ENCODE measurements at places on chromosomes 3 and 15.

- DNase-seq = no peak
These were observed 48.4 kb downstream of the MLH1 start for GRCh38 chr3:37041546-37042195.

- DNase-seq = no peak
These were observed 688.1 kb downstream of the ZNF385D start for GRCh38 chr3:21062831-21063294.

- peak; percentile 51 for DNase-seq
These were observed 2.2 kb downstream of the IGF1R start for GRCh38 chr15:98650417-98651035.

- DNase-seq = no peak
These were observed 219.6 kb downstream of the THSD4 start for GRCh38 chr15:71334873-71335272.

DNA sequence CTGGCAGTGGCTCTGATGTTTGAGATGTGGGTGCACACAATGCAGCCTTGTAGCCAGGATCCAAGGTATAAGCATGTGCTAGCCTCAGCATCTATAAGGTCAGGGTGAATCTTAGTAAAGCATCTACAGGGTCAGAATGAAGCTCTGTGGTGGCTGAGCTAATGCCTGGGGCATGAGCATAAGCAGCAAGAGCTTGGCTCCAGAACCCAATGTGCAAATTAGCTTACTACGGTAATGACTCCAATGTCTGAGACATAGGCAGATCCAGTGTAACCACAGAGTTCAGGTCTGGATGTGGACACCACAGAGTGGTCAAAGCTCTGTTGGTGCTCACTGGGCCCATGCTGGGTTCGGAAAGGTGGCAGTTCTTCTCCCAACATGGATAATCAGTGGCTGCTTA lies 304.5 kb upstream of the NECTIN3 start:
- no peak for DNase-seq

GRCh38 chr3:97504463-97504862 lies 260.1 kb upstream of the ARL6 start:
- DNase-seq = no peak

DNA sequence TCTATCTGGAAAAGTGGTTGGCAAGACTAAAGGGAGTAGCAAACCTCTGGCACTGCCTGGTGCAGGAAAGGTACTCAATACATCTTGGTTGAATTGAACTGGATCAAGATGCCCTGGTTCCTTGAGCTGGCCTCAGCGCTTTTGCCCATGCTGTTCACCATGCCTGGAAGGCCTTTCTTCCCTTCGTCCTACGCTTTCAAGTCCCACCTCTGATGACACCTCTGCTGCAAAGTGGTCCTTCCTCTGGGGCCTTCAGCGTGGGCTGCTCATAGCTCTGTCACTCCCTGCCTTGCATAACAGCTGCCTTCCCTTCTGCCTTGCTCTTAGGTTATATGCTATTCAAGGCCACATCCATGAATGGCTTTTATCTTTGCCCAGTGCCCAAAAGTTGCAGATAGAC lies 23.0 kb downstream of the ITGA11 start:
- no peak for DNase-seq

DNA sequence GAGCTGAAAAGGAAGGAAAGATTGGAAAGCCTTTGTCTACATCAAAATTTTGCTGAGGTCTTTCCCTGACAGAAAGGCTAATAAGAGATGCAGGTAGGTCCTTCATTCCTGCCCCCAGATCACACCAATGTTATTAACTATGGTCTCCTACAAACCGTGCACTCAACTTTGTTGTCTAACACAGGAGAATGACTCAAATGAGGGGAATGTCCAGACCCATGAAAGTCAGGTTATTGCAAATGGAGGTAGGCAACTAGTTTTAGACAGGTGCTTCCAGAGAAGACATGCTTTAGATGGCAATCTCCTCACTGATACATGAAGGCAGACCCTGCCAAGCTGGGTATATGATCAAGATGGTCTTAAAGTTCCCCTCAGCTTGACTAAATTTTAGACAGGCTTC lies 51.0 kb downstream of the NFKBIZ start:
- no peak for DNase-seq

GRCh38 chr15:35484231-35484945 lies 61.6 kb downstream of the DPH6 start:
- no peak for DNase-seq

DNA sequence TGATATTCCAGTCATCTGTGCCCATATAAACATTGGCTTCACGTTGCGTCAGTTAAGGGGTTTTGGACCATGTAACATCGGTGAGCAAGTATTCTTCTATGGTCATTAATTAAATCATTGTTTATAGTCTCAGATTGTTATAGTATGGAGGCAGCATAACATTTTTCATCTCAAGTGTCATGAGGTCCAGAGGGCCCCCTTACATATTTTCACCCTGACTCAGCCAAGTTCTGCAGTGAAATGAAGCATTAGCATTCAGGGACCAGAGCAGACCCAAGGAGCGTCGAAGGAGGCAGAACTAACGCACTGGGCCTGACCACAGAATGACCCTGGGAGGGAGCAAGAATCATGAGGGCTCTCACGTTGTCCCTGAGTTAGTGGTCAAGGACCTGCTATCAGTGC lies 171.5 kb downstream of the LRTM1 start:
- DNase-seq = peak; percentile 97

GRCh38 chr3:119069725-119070124 lies 35.1 kb upstream of the IGSF11 start:
- DNase-seq = no peak

DNA sequence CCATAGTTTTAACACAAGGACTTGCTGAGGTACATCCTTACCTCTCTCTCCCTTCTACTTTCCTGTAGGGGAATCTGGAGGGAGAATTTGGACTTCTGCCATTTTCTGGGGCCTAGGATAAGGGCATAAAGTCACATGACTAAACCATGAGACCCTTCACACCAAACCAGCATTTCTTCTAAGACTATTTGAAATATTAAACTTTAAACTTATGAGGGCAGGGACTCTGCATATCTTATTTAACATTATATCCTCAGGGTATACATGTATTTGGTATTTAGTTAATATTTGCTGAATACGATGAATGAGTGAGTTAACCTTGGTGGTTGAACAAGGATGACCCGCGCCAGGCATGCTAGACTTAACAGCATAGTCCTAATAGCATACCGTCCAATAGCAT lies 63.4 kb downstream of the USP13 start:
- DNase-seq = no peak

DNA sequence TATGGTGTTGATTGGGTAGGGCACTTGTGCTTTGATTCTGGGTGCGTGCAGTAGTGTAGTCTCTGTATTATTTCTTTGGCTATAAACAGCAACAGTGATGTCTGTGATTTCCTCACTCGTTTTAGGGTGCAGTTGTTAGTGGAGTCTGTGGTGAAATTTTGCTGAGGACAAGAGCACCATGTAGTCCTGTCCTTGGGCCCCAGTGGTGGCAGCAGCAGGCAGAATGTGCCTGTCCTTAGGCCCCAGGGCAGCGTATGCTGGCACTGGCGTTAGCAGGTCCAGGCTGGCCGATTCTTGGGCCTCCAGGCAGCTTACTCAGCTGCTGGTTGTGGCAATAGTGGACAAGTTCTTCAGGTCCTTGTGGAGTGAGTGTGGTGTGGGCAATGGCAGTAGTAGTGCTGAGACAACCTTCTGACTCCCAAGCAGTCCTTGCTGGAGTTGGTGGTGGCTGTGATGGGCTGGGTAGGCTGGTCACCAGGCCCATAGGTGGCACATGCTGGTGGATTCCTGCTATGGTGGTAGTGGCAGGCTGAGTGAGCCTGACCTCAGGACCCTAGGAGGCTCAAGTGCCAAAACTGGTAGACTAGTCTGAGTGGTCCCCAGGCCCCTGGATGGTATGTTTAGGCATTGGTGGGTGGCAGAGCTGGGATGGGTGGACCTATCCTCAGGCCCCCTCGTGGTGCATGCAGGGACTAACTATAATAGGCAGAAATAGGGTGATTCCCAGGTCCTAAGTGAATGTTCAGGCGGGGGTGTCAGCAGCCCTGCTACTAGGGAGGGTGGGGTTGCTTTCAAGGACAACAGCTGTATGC lies 56.3 kb downstream of the TNFAIP8L3 start:
- no peak for DNase-seq

DNA sequence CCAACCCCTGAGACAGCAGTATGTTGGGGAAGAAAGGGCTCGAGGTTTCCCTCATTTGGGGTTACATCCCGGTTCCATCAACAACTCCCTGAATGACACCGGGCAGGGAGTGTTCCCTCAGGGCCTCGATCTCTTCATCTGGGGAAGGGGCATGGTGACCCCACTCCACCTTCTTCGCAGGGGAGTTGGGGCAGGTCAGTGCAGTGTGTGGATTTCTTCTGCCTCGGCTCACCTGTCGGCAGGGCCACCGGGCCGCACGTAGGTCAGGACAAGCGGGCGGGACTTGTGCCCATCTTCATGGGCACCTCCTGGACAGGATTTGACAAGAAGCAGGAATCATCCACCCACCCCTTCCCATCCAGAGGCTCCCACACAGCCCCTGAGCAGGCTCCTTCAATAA lies 17.4 kb downstream of the GRIP2 start:
- no peak for DNase-seq

- no peak for DNase-seq
These were observed 120.2 kb downstream of the TFDP2 start for GRCh38 chr3:142029052-142029642.

DNA sequence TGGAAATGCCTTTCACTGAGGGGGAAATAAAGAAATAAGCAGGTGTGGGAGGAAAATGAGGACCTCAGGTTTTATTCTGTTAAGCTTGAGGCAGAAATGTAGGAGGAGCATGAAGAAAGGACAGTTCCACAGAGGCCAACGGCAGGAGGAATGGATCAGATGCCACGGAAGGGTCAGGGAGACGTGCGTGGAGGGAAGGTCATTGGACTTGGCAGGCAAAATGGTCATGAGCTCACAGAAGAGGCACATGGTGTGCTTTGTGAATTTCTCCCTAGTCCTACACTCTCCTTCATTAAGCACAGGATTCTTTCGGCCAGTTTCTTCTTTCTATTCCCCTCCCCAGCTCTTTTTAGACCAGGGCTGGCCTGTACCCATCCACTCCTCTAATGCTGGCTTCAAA lies 32.5 kb upstream of the THSD4 start:
- DNase-seq = no peak

- no peak for DNase-seq
These were observed 439.8 kb upstream of the ARRDC4 start for GRCh38 chr15:97520689-97521088.

DNA sequence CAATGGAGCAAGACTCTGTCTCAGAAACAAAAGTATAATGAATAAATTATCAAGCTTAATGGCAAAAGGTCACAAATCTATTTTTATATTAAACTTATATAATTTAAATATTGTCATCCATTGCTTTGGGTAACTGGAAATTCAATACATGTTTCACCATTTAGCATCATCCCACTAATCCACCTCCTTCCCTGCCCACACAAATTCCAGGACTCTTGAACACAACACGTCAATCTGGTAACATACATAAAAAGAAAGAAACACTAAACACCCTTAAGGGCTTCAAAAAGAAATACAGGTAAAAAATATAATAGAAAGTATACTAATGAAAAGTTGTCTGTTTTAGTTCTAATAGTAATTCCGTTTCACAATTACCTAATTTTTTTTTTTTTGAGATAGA lies 149.4 kb downstream of the STAG1 start:
- no peak for DNase-seq

DNA sequence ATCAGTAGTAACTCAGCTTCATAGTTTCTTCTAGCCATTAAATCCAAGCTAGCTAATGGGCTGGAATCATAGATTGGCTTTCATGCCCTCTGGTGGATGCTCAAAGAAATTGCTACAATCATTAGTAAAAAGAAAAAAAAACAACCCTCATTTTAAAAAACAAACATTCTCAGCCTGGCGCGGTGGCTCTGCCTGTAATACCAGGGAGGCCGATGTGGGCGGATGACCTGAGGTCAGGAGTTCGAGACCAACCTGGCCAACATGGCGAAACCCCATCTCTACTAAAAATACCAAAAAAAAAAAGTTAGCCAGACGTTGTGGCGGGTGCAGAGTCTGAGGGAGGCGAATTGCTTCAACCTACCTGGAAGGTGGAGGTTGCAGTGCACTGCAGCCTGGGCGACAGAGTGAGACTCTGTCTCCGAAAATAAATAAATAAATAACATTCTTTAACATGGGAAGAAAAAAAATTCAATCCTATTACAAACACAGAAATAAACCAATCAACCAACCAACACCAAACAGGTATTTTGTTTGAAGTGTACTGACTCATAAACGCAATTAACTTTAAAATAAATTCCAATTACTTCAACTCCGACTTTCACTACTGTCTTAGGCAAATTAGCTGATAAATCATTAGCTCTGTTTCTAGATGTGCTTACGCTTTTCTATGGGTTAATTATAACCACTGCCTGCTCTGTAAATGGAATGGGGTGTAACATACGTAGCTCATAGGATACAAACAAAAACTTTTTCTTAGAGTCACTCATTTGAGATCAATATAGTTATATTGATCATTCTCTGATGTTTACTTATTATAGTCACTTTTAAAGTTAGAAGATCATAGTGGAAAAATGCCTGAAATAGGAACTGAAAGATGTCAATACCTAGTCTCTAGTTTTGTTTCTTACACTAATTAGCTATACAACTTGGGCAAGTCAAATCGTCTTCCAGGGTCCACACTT lies 24.9 kb downstream of the TMEM207 start:
- peak; percentile 89 for DNase-seq

DNA sequence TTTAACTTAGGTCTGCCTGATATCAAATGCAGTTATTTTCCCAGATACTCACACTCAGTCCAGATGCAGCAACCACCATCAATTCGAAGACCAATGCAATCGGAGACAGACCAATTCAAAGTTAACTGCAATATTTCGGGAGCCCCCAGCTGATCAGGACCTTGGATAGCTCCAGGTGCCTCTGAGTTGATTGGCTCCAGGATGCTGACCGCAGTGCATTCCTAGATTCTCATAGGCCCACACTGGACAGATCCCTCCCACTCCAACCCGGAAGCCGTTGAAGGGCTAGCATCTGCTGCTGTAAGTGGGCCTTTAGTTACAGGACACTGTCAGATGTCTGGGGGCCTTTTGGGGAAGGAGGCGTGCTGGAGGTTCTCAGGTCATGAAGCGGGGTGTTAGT lies 89.5 kb upstream of the ATP2B2 start:
- DNase-seq = peak; percentile 3

DNA sequence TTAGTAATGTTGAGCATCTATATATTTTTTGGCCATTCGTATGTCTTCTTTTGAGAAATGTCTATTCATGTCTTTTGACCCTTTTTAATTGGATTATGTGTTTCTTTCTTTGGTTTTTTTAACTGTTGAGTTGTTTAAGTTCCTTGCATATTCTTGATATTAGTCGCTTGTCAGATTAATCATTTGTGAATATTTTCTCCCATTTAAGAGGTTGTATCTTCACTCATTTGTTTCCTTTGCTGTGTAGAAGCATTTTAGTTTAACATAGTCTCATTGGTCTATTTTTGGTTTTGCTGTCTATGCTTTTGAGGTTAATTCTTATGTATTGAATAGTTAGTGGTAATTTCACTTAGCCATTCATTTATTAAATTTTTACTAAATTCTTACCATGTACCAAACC lies 283.8 kb downstream of the ZPLD1 start:
- DNase-seq = peak; percentile 64

DNA sequence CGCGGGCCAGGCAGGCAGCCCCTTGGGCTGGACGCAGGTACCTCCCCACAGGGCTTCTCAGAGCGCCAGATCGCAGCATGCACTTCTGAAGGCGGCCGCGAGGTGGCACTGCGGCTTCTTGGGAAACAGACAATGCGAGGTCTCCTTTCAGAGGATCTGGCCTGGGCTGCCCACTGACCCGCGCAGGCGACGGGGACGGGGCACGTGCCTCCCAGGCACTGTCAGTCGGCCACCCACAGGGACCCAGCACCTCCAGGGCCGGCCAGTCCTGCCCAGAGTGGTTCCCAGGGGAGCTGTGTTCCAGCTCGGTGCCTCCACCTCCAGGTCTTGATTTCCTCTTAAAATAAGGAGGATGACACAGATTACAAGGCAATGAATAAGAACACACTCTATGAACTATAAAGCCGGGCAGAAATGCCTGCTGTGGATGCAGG lies 24.4 kb upstream of the TXNRD3 start:
- peak; percentile 74 for DNase-seq
